ENCODE measurements at places on chromosomes 7 and 10.

DNA sequence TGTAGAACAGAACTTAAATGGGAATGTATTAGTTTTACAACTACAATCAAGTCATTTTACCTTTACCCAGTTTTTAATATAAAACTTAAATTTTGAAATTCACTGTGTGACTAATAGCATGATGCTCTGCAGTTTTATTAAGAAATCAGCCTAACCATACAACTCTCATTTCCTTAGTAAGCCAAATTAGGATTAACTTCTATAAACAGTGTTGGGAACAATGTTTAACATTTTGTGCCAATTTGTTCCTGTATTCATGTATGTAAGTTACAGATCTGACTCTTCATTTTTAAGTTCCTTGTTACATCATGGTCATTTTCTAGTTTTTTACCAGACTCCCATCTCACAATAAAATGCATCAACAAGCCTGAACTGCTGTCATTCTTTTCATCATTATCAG lies 209.8 kb downstream of the ZEB1 start:
- no peak for DNase-seq

DNA sequence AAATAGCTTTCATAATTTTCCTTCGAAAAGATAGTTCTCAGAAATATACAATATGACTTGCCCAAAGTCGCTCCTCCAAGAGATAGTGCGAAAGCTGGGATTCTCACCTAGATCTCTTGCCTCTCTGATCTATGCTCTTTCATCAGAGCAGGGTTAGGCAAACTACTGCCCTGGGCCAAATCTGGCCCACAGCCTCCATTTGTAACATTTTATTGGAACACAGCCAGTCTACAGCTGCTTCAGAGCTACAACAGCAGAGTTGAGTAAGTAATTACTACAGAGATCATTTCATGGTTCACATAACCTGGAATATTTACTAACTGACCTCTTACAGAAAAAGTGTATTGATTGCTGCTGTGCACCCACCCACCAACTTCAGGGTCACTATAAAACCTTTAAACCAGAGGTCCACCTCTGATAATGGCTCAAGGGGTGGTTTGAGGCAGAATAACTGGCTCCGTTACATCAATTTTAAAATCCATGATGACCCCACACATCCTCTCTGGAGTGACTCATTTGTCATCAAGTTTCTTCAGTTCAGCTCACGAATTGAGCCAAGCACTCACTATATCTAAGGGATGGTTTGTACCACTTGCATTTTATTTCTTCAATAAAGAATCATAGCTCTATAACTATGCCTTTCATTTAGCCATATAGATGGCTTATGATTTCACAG lies 1019.0 kb downstream of the XPNPEP1 start:
- DNase-seq = no peak

DNA sequence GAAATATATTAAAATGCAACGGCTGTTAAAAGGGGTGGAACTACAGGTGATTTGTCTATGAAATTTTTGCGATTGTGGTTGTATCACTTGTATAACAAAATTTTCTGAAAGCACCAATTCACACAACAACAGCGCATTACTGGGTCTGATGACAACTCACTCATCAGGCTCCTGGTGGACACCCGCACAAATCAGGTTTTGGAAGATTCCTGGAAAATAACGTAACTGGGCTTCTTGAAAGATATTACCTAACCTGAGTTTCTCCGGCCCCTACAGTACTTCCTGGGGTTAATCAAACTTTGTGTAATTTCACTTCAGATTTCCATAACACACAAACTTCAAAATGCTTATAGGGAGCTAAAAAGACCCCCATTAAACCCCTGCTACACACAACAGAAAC lies 7.6 kb downstream of the SNX8 start:
- DNase-seq = no peak

- no peak for DNase-seq
These were observed 54.2 kb upstream of the FHIP2A start for GRCh38 chr10:114767101-114767985.
